ENCODE measurements at places on chromosomes 7 and 10.

- no peak for DNase-seq
Measured at GRCh38 chr10:8063128-8063908, 8.8 kb downstream of the GATA3 start.

GRCh38 chr7:35691827-35692307 lies 3.1 kb downstream of the HERPUD2 start:
- peak; percentile 40 for DNase-seq

GRCh38 chr10:69893271-69893900 lies 91.7 kb downstream of the COL13A1 start:
- no peak for DNase-seq

DNA sequence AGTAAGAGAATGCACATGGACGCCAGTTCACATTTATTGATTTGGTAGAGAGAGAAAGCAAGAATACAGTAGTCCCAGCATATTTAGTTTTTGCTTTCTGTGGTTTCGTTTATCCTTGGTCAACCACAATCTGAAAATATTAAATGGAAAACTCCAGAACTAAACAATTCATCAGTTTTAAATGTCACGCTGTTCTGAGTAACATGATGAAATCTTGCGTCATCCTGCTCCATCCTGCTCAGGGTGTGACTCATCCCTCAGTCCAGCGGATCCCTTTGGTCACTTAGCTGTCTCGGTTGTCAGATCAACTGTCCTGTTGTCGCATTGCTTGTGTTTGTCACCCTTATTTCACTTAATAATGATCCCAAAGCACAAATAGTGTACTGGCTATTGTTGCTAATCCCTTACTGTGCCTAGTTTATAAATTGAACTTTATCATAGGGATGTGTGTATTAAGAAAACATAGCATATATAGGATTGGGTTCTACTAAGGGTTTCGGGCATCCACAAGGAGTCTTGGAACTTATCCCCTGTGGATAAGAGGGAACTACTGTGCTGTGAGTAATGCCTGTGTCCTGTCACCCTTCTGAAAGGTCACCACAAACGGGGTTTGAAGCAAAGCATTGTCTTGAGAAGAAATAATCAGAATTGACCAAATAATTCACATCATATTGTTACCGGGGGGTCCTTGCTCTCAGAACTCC lies 73.6 kb downstream of the OTUD1 start:
- no peak for DNase-seq

- DNase-seq, result no peak
Measured at GRCh38 chr10:79148452-79149344, 79.9 kb downstream of the ZMIZ1 start.

DNA sequence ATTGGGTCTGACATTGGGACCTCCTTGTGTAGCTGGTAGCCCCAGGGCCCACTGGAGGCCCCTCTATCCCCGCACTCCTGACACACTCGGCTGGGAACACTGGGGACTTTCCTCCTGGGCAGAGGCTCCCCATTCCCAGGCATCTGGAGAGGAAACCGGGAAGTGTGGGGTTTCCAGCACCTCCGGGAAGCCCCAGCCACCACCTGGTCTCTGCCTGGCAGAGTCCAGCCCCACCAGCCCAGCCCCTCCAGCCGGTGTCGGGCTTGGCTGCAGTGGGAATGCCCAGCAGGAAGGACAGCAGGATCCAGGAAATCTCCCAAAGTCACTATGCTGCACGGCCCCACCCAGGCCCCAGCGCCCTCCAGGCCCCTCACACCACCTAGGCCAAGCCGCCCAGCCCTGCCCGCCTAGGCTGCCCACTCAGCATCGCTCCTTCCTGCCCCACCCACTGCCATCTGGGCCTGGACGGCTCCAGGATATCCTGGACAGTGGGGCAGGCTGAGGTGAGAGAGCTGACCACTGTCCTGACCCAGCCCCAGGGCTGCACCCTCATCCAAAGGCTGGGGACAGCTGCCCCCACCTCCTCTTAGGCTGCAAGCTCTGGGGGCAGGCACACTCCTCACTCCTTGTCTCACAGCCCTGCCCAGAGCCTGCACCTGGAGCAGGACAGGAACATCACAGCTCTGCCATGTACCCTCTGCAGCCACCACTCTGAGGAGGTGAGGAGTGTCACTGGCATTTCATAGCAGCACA lies 11.8 kb downstream of the RASGEF1A start:
- no peak for DNase-seq

DNA sequence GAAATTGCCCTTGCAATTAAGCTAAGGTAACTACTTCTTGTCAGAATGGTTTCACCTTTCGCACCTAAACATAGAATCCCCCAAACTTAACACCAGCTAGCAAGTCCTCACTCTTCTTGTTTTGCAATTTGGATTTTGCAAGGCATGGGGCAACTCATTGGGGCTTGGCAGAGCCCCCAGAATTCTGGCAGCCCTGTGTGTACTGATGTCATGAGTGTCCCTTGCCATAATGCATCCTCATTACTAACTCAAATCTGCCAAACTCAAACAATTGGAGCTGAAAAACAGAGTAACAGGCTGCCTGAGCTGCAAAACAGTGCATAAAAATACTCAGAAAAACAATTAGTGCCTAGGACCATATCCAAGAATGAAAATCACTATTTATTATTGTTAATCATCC lies 7.9 kb upstream of the XPNPEP1 start:
- DNase-seq, result no peak

- DNase-seq, result no peak
Measured at GRCh38 chr7:77409005-77409738, 7.0 kb downstream of the GSAP start.

DNA sequence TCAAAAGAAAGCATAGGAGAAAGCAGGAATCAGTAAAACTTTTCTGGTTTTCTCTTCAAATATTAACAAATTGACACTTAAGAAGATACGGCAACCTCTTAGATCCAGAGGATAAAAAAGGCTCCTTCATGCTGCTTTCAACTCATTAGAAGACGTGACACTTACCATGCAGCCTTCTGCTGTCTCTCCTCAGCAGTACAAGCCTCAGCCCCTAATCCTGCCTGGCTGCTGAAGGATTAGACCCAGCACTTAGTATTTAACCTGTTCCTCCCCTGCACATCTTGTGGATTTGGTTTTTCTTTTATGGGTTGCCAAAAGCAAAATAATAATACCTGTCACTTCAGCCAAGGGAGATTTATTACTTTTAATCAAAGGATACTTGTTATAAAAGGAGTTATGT lies 108.4 kb downstream of the LYZL1 start:
- DNase-seq, result no peak

GRCh38 chr10:113475381-113475807 lies 77.5 kb upstream of the HABP2 start:
- DNase-seq, result no peak

GRCh38 chr7:50330254-50330653 lies 25.7 kb downstream of the IKZF1 start:
- DNase-seq, result no peak

- DNase-seq, result no peak
Measured at GRCh38 chr7:34338961-34339526, 319.0 kb upstream of the NPSR1 start.

GRCh38 chr10:46234026-46234425 lies 52.8 kb upstream of the ANTXRL start:
- DNase-seq, result no peak

- DNase-seq, result no peak
Measured at GRCh38 chr10:5544216-5544805, 19.6 kb downstream of the CALML3 start.

GRCh38 chr10:61750943-61751471 lies 88.3 kb downstream of the CABCOCO1 start:
- peak; percentile 64 for DNase-seq

GRCh38 chr10:75957314-75958120 lies 526.1 kb downstream of the LRMDA start:
- DNase-seq, result no peak

GRCh38 chr7:158991824-158992621 lies 135.7 kb downstream of the DYNC2I1 start:
- no peak for DNase-seq

GRCh38 chr7:134706468-134706867 lies 59.8 kb downstream of the BPGM start:
- no peak for DNase-seq

GRCh38 chr10:20922033-20922432 lies 24.9 kb upstream of the NEBL start:
- DNase-seq, result no peak

GRCh38 chr10:118638680-118639079 lies 43.2 kb upstream of the PRLHR start:
- no peak for DNase-seq

DNA sequence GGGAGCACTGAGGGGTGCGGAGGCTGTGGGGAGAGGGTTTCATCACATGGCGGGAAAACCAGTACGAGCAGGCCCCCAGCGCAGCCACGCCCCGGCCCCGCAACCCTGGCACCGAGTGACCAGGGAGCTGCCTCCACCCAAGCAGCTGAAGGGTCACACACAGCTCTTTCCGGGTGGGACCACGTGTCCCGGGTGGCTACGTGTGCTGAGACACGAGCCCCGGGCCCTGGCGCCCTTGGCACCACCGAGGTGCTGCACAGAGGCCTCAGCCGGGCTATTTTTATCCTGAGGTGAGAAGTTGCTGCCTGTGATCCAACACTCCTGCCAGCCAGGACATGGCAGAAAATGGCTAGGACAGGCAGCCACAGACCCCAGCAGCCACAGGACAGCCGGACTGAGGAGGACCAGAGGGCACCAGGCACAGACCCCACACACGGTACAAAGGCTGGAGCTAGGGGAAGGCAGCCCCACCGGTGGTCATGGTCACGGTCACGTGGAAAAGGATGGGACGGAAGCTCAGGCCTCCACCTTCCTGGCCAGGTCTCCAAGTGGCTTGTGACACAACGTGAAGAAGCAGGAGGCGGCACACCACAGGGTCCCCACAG lies 223.7 kb downstream of the MAD1L1 start:
- no peak for DNase-seq
